H54 (cell line): ENCODE measurements at places on chromosomes 11 and 22.

DNA sequence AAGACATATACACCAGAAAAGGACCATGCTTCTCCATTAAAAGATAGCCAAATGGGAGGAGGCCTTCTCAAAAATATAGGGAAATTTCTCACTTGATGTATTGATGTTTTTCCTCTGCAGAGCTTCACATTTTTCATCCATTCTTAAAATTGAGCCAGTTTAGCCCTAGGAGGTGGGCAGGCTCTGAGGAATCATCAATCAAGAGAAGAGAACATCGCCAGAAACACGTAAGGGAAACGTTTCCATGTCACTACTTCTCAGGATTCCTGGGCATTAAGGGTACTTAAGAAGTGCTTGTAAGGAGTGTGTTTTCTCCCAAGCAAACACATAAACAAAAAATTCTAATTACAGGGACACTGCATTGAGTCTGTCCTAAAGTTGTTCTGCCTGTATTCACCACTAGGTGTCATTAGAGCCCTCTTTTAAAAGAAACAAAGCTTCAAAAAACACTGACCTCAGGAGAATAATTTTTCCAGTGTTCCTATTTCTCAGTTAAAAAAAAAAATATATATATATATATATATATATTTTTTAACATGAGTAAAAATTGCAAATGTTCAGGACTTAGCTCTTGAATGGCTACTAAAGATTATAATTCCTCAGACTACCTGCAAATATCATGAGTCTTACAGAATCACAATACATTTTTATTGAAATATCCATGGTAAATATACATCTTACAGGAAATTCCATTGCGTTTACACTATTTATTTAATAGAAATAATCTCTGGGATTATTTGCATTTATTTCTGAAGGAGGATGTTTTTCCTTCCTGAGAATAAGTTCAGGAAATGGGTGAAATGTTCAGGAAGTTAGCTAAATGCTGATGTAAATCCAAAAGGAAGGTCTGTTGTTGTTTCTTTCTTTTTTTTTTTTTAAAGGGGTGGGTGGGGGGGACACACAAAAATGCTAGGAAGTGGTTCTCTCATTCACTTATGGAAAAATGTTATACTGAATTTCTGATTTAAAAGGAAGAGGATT is 16.0 kb downstream of the FZD4 start:
- DNase-seq = no peak

- no peak for DNase-seq
Measured at GRCh38 chr22:22914726-22915669, 27.4 kb downstream of the IGLL5 start.

DNA sequence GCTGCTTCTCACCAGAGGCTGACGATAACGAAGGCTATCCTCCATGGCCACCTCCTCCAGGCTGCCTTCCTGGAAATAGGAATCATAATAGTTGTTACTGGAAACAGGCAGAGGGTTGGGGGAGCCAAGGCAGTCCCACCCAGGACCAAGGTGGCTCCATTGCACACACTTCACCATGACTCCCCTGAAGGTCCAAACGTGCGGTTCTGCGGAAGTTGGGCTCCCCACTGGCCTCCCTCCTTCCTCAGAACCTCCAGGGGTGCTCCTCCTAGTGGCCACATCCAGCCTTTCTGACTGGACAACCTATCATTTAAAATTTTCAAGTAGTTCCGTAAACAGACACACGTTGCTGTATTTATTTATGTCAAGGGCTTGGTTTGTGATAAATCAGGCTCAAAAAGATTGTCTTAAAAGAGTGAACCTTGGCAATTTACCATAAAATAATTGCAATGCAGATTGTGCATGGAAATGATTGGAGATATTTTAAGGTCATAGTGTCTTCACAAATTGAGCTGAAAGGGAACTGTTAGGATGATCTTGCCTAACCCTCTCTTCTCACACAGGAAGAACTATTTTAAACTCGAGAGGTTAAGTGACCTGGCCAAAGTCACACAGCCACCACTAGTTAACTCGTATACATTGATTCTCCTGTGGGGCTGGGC is 1.4 kb upstream of the TCN2 start:
- DNase-seq = peak; percentile 36

DNA sequence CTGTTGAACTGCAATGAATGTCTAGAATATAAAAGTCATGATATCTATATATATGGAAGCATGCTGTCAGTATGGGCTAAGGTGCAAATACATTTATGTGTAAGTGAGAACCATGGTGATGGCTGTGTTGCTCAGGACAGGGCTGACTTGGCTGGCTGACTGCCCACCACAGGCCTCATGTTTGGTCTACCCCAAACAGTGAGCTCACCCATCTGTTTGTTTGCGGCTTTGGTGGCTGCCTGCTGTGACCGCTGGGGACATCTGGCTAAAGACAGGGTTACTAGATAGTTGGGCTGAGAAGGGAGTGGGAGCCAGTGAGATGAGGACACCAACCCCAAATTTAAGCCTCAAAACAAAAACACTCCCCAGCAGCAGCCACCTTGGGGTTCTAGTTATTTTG is 6.3 kb downstream of the CD44 start:
- no peak for DNase-seq

DNA sequence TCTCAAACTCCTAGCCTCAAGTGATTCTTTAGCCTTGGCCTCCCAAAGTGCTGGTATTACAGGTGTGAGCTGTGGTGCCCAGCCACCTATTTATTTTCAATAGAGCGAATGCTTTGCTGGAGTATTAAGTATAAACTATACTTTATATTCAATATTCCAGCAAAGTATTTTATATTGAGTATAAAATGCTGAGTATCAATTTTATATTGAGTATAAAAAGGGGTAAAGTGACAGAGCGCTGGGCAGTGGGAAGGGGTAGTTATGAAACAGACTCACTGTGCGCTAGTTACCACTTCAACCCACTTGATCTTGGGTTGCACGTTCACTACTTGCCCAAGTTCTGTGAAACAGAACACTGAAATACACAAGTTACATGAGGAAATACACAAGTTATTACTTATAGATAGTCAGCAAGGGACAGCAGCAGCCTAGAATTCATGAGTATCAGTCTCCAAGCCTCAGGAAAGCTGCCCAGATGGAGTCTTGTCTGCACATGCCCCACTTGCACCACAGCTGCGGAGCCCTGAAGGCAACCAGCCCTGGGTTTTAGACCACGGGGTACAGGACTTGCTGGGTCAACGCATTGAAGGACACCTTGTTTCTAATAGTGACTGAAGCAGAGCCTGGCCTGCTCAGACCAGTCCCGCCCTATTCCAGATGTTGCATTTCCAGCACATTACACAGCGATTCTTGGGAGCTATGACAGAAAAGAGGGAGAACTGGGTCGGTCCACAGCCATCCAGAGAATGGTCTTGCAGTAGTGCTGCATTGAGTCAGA is 51.6 kb upstream of the SYT13 start:
- DNase-seq = no peak

DNA sequence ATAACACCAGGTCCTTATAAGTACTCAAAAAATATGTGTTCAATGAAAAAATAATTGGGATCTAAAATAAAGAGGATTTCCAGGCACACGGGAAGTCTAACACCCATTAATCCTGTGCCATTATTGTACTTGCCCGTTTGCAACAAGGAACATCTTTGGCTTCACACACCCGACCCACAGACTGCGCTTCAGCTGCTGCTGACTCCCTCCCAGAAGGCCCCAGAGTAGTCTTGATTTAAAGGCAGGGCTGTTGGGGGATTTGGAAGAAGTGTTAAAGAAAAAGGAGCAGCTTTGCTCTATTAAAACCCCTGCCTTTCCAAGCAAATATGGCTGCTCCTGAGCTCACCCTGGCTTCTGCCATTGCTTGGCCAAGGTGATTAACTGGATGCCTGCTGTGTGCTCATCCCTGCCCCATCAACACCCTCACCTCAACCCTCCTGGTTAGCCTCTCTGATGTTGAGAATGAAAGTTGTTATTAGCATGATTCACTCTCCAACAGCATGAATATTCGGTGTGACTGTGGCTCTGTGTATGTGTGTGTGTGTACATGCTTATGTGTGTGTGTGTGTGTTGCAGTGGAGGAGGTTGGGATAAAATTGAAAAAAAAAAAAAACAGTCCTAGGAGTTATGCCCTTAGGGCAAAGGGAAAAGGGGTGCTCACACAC is 76.1 kb downstream of the KIRREL3 start:
- DNase-seq = no peak

DNA sequence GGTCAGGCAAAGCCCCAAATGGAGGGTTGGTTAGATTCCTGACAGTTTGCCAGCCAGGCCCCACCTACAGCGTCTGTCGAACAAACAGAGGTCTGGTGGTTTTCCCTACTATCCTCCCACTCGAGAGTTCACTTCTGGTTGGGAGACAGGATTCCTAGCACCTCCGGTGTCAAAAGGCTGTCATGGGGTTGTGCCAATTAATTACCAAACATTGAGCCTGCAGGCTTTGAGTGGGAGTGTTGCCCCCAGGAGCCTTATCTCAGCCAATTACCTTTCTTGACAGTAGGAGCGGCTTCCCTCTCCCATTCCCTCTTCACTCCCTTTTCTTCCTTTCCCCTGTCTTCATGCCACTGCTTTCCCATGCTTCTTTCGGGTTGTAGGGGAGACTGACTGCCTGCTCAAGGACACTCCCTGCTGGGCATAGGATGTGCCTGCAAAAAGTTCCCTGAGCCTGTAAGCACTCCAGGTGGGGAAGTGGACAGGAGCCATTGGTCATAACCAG is 4.7 kb upstream of the TTC36 start:
- DNase-seq = no peak

DNA sequence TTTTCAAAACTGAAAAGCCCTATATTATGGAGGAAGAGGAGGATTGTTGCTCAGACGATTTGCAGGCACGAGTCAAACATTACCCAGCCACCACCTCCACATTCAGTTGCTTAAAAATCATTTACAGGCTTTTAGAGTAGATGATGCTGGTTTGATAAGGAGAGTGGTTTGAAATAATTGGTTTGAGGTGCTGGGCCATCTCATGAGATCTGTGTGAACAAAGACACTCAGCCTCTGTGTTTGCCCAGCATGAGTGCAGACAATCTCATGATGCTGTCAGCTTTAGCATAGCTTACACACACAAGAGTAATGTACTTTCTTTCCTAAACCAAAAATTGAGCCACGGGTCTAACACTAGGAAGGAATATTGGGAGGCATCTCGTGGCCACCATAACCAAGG is 4.3 kb downstream of the SLC43A3 start:
- no peak for DNase-seq
